CD4-positive, alpha-beta T cell (primary cell): ENCODE measurements at places on chromosomes 7 and 10.

DNA sequence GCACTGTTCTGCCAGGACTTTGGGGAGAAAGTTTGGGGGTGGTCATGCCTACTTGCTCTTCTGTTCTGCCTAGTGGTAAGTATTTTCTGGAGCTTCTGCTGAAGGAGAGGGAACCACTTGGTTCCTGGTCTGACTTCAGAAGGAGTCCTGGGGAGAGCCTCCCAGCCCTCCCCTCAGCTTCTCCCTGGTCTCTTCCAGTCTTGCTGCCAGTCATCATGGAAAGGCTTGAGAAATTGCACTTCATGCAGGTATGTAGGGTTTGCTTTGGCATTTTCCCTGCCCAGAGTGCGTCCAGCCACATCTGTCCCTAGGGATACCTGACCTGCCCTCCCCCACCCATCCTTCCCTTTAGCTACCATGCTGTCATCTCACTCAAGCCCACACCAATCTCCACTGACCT is 11.1 kb upstream of the WBP1L start:
- DNase-seq: no peak

DNA sequence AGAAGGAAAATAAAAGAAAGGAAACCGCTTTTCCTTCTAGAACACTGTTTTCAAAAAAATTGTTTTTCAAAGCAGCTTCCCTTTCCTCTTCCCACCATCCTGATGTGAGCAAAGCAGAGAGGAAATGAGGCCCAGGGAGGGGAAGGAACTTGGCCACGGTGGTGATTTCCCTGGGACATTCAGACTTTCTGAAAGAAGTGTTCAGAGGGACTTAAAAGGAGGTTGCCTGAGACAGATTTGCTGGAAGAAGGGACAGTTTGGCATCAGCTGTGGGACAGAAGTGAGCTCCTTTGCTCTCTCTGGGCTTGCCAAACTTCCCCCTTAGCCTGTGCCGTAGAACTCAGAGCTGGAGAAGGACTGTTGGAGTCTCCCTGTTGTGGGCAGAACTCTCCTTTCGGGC is 30.3 kb downstream of the ADCYAP1R1 start:
- DNase-seq: no peak

- no peak for DNase-seq
Observed at GRCh38 chr10:35795131-35795824, 153.2 kb upstream of the FZD8 start.

GRCh38 chr7:159139639-159140038 is 5.0 kb downstream of the VIPR2 start:
- DNase-seq: no peak

DNA sequence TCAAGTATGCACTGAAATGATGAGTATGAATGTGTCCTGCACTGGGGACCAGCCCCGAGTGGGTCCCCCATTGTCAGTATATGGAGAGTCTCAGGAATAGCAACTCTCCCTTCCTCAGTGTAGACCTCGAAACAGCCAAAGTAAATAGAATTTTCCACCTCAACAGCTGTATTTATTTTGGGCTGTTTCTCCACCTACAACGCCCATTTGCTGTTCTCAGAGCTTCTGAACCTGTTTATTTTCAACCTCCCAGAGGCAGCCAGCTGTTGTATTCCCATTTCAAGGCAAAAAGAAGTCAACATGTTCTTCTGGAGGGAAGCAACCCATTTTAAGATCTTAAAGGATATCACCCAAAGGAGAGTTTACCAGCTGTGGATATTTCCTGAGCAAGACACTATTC is 59.6 kb upstream of the BICC1 start:
- no peak for DNase-seq
